ENCODE measurements at places on chromosomes 4 and X. TPM values are rescaled to one million over a fixed set of nuclear protein-coding genes. Genes with fewer than 3 reads are reported as not detected.
A peak's percentile ranks its signal among the peaks of the same experiment; 100 is the strongest.

GRCh38 chrX:19595043-19595677 lies 79.9 kb upstream of the MAP3K15 start:
- DNase-seq = no peak

Gene ATP1B4
- total RNA-seq = not detected

Gene UGT2B28
- not detected for total RNA-seq

GRCh38 chr4:13833171-13833804 lies 205.8 kb upstream of the BOD1L1 start:
- DNase-seq = no peak

- peak; percentile 17 for DNase-seq
Measured at GRCh38 chrX:10633722-10634121, 13.3 kb upstream of the MID1 start.

Gene DKK2
- not detected for total RNA-seq

DNA sequence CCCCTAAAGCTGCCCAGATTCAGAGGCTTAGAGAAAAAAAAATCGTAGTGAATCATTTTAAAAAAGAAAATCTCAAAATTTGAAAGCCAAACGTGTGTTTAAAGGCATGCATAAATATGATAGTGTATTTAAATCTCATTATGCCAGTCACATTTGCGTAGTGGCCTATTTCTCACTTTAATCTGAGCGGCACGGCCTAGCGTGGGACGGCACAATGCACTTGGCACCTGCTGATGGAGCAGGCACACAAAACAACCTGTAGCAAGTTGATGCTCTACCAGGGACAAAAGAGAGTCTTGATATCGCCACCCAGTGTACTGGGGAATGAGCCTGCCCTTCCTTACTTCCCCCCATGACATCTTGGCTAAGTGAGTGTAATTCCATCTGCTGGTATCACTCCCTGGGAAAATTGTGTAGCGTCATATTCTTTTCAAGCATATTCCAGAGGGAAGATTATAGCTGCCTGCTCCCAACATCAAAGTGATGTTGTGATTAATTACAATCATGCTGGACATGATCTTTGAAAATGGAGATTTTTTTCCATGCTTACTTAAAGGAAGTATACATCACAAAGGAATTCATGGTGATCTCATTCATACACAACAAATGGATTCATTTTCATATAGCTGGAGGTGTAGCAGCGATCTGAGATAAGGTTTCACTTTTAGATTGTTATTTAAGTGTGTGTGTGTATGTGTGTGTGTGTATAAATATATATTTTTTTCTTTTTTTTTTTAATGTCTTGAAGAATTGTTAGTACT lies 138.8 kb downstream of the DCTD start:
- DNase-seq = no peak

GRCh38 chr4:52573551-52573950 lies 85.5 kb downstream of the USP46 start:
- DNase-seq = no peak

Gene SERPINA7
- not detected for total RNA-seq

Measured in glutamatergic neuron (in vitro differentiated cells).